Activated CD4-positive, alpha-beta memory T cell treated with anti-CD3 and anti-CD28 coated beads, Interleukin-2, amount 10 ng/mL, durations not matched to agents 7 days and 5 days (primary cell): ENCODE measurements at places on chromosomes 3 and 15. TPM values are rescaled to one million over a fixed set of nuclear protein-coding genes. Genes with fewer than 3 reads are reported as not detected.

The SV2B gene
- 0.05 TPM for total RNA-seq

GRCh38 chr3:176794406-176794805 is 402.9 kb downstream of the TBL1XR1 start:
- DNase-seq, result no peak

- no peak for DNase-seq
These were observed 18.6 kb upstream of the FSTL1 start for GRCh38 chr3:120469440-120469839.

The A4GNT gene
- total RNA-seq, result not detected

GRCh38 chr3:69838696-69839515 is 99.6 kb downstream of the MITF start:
- DNase-seq, result no peak

GRCh38 chr3:159632851-159633250 is 355.8 kb upstream of the IL12A start:
- no peak for DNase-seq

DNA sequence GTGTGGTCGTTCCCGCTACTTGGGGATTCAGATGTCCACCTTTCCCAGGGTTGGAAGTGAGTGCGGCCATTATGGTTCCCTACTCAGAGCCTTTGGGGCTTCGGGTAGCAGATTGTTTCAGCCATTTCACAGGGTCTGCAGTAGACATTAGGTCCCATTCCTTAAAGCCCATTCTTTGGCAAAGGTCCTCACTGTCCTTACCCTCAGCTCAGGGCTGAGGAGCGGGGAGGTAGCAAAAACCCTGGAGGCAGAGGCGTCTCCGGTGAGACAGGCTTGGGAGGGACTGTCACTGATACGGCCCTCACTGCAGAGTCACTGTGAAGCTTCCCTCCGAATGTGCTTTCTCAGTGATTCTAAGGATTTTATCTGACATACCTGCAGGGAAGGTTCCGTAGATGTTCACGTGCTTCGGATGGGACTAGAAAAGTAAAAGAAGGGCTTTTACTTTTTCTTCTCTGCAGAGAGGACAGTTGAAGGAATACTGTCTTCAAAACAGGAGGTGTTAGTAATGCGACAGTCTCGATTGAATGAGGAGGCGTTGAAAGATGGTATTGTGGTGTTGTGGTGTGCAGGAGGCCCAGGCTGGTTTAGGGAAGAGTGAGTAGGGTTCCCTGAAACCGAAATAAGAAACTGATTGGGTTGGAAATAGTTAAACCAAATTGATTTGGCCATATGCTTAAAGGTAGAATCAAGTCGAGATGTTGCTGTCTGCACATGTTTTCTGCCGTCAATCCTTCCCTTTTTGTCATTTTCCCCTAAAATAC is 630 bp downstream of the ATP6V1A start:
- DNase-seq, result peak; percentile 26

DNA sequence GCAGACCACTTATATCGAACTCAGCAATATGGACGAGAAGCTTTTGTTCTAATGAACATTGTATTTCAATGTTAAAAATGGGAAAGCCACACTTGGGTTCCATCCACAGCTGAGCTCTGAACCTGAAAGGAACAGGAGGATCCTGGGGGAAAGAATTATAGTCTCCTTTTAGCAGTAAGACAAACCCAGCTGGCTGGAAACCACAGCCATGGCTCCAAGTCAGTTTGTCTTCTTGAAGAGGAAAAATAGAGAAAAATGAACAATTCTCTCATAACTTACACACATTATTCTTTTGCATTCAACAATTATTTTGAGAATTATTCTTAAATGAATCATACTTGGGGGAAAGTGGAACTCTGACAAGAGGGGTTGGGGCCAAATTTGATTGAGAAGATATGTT is 149.2 kb upstream of the VEPH1 start:
- no peak for DNase-seq

- no peak for DNase-seq
These were observed 2.8 kb downstream of the RRP9 start for GRCh38 chr3:51938780-51939425.

GRCh38 chr3:186070550-186070949 is 38.3 kb downstream of the ETV5 start:
- no peak for DNase-seq

The PTX3 gene
- not detected for total RNA-seq

The GOLGA8G gene
- not detected for total RNA-seq

The ALPK3 gene
- total RNA-seq, result 0.20 TPM

DNA sequence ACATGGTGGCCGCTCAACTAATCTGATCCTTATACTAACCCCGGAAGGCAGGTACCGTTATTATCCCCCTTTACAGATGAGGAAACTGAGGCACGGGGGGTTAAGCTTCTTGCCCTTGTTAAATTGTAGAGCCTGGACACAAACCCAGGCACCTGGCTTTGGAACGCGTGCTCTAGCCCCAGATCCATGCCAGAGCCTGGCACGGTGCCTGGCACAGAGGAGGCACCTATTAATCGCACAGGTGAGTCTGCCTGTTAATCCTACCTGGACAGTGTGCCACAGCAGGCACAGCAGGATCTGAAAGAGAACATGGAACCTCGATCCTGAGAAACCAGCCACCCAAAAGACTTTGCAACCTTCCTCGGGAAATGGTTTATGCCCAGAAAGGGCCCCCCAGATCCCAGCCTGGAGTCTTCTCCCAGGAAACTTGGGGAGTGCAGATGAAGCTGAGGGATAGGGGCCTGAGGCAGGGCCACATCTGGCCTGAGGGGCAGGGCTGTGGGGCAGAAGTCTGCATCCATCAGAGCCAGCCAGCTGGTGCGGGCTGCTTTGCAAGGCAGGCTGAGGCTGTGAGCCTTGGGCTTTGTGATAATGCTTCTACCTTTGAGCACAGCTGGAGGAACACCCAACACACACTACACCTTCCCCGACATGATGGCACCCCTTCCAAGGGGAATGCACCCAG is 55.3 kb upstream of the SLC6A1 start:
- DNase-seq, result no peak

The ACSBG1 gene
- not detected for total RNA-seq

- no peak for DNase-seq
These were observed 111.0 kb upstream of the FRMD4B start for GRCh38 chr3:69496856-69497255.

- DNase-seq, result no peak
These were observed 237.7 kb downstream of the SLCO3A1 start for GRCh38 chr15:92091155-92091734.

- DNase-seq, result no peak
These were observed 83.9 kb downstream of the PPARG start for GRCh38 chr3:12372741-12373280.

DNA sequence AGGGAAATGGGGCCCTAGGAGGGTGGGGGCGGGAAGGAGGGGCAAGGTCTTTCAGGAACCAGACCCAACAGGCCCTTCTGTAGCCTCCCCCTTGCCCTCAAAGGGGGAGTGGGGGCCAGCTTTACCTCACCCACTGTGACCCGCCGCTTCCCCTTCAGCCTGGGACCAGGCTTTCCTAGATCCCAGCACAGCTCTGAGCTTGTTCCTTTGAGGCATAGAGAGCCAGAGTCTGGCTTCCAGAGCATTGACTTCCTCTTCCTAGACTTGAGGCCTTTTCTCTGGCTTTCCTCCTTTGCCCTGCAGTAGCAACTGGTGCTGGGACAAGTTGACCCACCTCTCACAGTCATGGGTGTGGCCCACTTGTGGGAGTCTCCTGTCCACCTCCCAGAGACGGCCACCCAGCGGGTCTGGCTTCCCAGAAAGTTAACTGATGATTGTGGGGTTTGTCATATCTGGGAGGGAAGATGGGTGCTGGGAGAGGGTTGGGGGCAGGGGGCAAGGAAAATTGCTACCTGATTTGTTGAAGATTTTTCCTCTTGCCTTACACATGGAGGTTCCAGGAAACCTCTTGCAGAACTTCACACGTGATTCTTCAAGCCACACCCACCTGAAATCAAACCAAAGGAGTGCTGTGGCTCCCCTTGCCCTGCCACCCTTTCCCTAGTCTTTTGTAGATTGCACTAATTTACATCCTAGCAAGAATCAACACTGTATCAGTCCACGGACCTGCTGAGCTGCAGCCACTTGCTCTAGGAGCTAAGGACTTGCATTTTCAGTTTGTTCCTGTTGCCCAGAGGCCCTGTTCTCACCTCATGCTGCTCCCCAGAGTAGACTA is 4.1 kb upstream of the CHST14 start:
- no peak for DNase-seq

The FGF12 gene
- total RNA-seq, result not detected

GRCh38 chr3:140461250-140461649 is 216.6 kb upstream of the TRIM42 start:
- DNase-seq, result no peak

DNA sequence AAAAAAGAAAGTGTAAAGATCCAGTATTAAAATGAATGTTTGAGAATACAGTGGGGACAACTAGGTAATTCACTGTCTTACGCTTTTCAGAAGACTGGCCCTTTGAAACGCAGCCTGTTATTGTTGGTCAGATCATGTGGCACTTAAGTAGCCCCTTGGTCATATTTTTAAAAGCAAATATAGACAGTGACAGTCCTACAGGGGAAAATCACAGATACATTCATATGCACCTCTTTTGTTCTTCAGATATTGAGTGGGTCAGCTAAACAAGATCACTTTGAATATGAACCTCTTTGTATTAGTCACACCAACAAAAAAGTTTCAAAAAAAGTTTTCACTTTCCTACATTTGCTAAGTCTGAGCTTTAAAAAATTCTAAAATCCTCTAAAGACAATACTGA is 36.0 kb downstream of the TIGIT start:
- no peak for DNase-seq

The LIPH gene
- total RNA-seq, result not detected

DNA sequence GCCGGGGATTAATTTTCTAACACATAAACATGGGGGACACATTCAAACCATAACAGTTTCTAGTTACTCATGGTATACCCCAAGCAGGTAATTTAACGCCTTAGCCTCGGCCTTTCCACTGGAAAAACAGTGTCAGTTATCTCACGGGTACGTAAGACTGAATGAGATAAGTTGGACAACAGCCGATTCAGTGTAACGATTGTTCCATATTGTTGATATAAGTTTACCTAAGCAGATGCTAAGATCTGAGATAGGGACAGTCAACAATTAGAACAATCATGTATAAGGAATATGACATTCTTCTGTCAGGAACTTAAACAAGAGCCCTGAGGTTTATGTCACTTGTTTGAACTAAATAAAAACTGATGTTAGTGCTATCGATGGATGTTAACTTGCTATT is 130.8 kb downstream of the GHSR start:
- no peak for DNase-seq

- DNase-seq, result no peak
These were observed 43.0 kb downstream of the GASK1A start for GRCh38 chr3:43022121-43022520.

GRCh38 chr15:32685576-32685975 is 32.2 kb upstream of the GREM1 start:
- no peak for DNase-seq

- no peak for DNase-seq
These were observed 4.0 kb downstream of the CYP8B1 start for GRCh38 chr3:42871592-42872196.

The ANKRD34C gene
- not detected for total RNA-seq

The CEP63 gene
- 22.4 TPM for total RNA-seq

GRCh38 chr3:197297002-197297401 is 1.4 kb downstream of the DLG1 start:
- DNase-seq, result no peak

GRCh38 chr15:91429973-91430372 is 329.9 kb downstream of the SV2B start:
- no peak for DNase-seq

The SNAP23 gene
- 49.1 TPM for total RNA-seq

DNA sequence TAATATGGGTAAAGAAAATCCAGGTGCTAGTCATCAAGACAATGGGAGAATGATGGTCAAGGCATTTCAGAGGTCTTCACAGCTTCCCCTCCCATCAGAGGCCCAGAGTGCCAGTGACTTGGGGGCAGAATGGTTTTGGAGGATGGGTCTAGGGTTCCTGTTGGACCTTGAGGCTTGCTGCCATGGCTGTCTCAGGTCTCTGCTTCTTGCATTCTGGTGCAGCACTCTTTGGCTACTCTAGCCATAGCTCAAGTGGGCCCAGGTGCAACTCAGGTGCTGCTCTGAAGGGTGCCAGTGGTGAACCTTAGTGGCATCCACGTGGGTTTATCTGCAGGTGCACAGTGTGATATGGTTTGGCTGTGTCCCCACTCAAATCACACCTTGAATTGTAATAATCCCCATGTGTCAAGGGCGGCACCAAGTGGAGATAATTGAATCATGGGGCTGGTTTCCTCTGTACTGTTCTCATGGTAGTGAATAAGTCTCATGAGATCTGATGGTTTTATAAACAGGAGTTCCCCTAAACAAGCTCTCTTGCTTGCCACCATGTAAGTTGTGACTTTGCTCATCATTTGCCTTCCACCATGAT is 48.5 kb upstream of the PEX5L start:
- DNase-seq, result no peak

GRCh38 chr3:98875535-98875934 is 26.0 kb downstream of the DCBLD2 start:
- no peak for DNase-seq

- DNase-seq, result no peak
These were observed 96.8 kb downstream of the IGF1R start for GRCh38 chr15:98745179-98745578.

The ANKUB1 gene
- not detected for total RNA-seq

GRCh38 chr3:169162107-169162506 is 501.4 kb downstream of the MECOM start:
- no peak for DNase-seq

- DNase-seq, result no peak
These were observed 189.5 kb downstream of the SHOX2 start for GRCh38 chr3:157916672-157917071.

GRCh38 chr15:45328663-45329062 is 49.7 kb downstream of the GATM start:
- no peak for DNase-seq

- DNase-seq, result no peak
These were observed 25.0 kb downstream of the CD86 start for GRCh38 chr3:122080207-122080587.

DNA sequence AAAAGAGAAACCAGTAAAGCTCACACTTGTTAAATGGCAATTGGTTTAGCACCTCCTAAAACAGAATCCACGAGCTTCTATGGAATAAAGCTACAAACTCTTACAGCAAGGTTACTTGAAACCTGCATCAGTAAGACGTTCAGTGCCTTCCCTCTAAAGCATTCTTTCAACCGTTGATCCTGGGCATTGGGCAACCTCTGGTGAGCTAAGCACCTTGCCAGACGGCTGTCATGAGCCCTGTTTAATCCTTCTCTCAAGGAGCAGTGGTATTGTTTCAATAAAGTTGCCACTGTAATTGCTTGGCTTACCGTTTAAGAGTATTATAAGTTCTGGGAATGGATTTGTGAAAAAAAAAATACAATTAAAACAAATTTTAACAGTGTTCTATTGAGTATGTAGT is 75.0 kb downstream of the COL8A1 start:
- no peak for DNase-seq
